Hepatic stellate cell (primary cell): ENCODE measurements at places on chromosomes 12 and 14.

- no peak for DNase-seq
Measured at GRCh38 chr12:130514149-130514551, 176.5 kb downstream of the PIWIL1 start.

DNA sequence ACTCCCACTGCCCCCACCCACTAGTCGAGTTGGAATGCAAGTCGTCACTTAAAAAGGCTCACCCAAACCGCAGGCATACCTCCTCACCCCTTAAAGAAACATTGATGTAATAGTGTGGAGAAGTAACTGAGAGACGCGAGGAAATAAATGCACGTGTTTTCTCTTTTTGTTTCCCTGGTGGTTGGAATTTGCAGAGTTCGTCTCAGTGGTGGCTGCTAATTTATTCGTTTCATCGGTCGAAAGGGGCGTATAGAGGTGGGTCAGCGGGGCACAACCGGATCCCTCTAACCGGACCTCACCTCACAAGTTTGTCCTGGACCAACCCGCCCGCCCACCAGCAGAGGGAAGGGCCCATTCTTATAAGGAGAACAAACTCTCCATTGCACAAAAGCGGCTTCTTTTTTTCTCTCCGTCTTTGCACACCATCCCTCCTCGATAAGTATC lies 5.0 kb upstream of the NPAS3 start:
- DNase-seq: peak; percentile 41

- no peak for DNase-seq
Measured at GRCh38 chr12:101327051-101327450, 47.1 kb downstream of the UTP20 start.

DNA sequence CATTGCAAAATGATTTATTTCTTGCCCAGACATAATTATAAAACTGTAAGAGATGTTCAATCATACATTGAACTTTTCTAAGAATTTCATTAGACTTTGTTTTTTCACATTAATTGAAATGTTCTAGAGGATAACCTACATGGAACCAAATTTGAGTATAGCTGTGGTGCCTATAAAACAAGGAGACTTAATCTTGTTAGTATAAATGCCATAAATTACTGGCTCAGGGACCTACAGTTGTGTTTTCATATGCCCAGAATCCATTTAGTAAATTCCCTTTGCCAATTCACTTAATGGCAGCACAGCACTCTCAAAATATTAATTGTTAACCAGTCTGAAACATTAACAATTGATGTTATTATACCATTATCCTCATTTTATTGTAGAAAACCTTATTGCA lies 488.5 kb downstream of the NELL2 start:
- no peak for DNase-seq

- DNase-seq: no peak
Measured at GRCh38 chr14:61652526-61653262, 42.6 kb upstream of the HIF1A start.

- DNase-seq: no peak
Measured at GRCh38 chr14:99426813-99427346, 53.8 kb downstream of the SETD3 start.

GRCh38 chr12:13595536-13596443 lies 385.6 kb downstream of the GRIN2B start:
- DNase-seq: no peak

DNA sequence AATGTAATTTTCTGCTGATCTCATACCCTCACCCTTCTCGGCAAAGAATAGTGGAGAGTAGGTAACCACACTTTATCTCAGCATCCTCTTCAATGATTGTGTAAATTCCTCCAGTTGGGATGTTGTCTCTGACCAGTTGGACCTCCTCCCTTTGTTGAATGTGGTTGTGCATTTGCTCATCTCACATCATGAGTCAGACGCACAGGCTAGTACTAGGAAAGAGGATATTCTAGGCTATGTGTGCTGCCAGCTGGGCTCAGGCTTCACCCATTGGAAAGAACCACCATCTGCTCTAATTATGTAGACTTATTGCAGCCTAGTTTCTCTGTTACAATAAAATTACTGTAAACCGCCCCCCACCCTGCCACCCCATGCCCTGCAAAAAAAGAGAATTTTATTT lies 90.3 kb downstream of the LMO3 start:
- no peak for DNase-seq
